ENCODE measurements at places on chromosomes 3 and 15. TPM values are rescaled to one million over a fixed set of nuclear protein-coding genes. Genes with fewer than 3 reads are reported as not detected.

- no peak for DNase-seq
Measured at GRCh38 chr3:190737446-190737845, 125.0 kb downstream of the GMNC start.

DNA sequence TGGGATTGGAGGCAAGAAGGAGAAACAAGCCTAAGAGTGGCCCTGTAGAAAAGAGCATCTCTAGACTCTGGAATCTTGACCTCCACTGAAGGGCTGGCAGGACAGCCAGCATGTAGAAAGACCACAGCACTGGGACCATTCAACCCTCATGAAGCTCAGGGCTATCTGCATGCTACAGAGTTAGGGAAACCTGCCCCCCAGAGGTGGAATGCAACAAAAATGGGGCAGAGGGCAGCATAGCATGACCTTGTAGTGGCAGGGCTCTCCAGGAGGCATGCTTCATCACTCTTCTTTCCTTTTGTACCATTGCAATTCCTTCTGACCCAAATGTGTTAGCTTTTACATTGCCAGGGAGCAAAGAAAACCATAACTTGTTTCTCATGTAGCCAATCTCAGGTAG lies 445.4 kb downstream of the EPHB1 start:
- no peak for DNase-seq

- DNase-seq, result no peak
Measured at GRCh38 chr15:29126821-29127461, 142.7 kb downstream of the NSMCE3 start.

DNA sequence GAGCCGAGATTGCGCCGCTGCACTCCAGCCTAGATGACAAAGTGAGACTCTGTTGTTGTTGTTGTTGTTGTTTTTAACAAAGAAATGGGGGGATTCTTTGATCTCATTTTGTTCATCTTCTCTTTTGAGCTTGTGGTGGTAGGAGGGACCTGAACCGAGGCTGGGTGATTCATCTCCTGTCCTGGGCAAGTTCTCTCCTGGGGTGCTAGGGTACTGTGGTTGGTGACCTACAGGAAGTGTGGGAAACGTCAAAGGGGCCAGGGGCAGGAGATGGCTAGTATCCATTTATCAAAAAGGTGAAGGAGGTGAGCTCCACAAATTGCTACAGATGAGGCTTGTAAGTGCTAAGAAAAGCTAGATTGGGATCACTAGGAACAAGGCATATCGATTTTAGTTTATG lies 14.3 kb downstream of the PPCDC start:
- no peak for DNase-seq

DNA sequence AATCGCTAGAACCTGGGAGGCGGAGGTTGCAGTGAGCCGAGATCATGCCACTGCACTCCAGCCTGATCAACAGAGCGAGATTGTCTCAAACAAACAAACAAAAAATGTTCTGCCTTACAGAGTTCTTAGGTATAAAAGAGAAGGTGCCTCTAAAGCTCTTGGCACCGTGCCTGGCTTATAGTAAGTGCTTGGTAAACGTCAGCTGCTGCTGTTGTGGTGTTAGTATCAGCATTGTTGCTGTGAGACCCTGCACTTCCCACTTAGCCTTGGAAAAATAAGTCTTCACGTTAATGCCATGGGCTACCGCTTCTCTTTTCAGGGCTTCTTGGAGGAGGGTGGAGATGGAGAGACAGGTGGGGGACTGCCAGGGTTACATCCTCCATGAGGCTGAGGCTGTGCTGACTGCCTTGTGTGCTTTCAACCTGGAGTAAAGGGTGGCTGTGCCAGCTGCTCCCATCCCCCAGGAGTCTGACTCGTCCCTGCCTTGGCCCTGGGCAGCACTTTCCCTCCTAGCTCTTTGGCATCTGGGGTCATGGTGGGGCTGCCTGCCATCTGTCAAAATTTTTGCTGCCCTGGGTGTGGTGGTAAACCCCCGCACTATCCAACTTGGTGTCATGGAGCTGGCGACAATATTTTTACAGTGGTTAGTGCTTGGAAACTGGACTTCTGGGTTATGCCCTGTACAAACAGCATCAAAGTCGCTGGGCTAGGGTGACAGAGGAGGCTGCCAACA lies 17.8 kb downstream of the FLNB start:
- DNase-seq, result peak; percentile 77

DNA sequence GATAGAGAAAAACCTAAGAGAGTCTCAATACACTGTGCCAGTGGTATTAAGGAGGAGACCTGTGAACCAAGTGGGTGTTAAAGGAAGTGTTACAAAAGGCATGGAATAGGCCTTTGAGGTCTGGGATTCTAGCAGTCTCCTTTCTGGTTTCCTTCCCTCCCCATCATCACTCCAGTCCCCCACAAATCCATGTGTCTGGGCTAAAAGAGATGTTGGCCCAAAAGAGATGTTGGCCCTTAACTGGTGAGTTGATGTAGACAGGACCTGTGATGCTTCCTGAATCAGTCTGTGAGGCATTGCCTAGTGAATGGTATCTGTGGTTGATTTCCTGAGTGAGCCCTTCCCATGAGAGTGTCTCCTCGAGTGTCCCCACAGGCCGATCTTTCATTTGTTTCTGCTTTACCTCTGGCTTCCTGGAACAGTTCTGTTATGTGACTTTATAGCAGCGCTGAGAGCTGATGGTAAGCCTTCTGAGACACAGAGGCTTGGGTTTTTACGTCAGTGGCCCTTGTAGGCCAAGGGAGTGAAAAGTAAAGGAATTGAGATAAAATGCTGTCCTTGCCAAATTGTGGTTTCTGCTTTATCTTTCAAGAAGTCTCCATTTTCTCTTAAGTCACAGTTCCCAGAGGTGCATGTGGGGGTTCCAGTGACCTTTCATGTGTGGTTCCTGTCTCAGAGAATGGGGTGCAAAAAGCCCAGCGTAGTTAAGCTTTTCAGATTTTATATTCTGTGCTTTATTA lies 87.8 kb downstream of the KLHL25 start:
- peak; percentile 58 for DNase-seq

- DNase-seq, result no peak
Measured at GRCh38 chr15:92958105-92958504, 58.0 kb downstream of the CHD2 start.

GRCh38 chr3:50010959-50011358 lies 71.0 kb downstream of the RBM6 start:
- DNase-seq, result no peak

GRCh38 chr3:55876560-55876959 lies 389.5 kb upstream of the WNT5A start:
- DNase-seq, result no peak

The KNG1 gene
- not detected for total RNA-seq

The C3orf22 gene
- total RNA-seq, result not detected

The RARRES1 gene
- total RNA-seq, result 3.0 TPM

The TUSC7 gene
- not detected for total RNA-seq

Measured in body of pancreas (tissue), 4 donors.